ENCODE measurements at places on chromosomes 11 and 22.

DNA sequence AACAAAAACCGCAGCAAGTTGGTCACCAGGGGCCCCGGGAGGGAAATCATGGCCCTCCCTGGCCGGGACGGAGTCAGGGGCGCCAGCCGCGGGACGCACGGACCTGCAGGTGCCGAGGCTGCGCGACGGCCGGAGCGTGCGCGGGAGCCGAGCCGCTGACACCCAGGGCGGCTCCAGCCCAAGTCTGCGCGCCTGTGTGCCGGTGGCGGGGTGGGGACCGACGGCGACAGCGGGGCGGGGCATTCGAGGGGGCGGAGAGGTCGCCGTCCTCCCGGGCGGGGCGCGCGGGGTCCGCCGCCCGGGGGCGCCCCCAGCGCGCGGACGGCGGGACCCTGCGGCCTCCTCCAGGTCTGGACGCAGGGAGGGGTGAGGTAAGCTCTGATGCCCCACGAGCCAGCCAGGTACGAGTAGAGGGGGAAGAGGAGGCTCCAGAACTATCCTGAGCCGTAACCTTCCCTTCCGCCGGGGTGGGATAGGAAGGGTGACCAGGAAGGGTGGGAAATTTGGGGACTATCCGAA, at the start of gene ESAM:
Gene ESAM, minus strand, starts transcription at position 186 of the 519 bp plus-strand sequence. Its CDS starts 136 bp downstream, at position 50.
- DNase-seq = no peak

DNA sequence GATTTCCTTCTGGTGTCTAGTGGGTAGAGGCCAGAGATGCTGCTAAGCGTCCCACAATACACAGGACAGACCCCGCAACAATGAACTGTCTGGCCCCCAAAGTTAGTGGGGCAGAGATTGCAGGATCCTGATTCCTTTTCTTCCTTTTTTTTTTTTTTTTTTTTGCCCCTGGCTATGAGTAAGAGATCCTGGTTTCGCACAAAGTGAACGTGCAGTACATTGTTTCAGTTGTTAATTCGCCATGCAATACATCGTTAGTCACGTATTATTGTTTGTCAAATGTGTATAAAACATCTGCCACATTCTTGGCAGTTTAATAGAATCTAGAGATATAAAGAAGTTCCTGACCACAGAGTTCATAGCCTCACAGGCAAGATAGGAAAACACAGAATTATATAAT, 20.2 kb downstream of the ST3GAL4 start:
- no peak for DNase-seq

DNA sequence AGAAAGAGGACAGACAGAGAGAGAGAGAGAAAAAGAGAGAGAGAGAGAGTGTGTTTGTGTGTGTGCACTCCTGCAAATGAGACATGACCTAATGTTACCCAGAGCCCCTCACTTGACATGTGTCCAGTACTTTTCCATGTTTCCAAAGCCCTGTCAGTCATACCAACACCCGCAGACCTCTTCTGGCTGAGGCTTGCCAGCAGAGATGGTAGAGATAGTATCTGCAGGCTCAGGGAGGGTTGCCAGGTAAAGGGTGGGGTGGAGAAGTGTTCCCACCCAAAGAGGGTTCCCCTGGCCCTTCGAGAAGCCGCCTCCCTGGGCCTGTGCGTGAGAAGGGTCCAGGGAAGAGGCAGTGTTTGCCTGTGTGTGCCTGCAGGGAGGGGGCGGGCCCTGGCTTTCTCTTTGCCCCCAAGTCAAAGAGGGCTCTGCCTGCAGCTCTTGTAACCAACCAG, 40.7 kb downstream of the POU2F3 start:
- no peak for DNase-seq

DNA sequence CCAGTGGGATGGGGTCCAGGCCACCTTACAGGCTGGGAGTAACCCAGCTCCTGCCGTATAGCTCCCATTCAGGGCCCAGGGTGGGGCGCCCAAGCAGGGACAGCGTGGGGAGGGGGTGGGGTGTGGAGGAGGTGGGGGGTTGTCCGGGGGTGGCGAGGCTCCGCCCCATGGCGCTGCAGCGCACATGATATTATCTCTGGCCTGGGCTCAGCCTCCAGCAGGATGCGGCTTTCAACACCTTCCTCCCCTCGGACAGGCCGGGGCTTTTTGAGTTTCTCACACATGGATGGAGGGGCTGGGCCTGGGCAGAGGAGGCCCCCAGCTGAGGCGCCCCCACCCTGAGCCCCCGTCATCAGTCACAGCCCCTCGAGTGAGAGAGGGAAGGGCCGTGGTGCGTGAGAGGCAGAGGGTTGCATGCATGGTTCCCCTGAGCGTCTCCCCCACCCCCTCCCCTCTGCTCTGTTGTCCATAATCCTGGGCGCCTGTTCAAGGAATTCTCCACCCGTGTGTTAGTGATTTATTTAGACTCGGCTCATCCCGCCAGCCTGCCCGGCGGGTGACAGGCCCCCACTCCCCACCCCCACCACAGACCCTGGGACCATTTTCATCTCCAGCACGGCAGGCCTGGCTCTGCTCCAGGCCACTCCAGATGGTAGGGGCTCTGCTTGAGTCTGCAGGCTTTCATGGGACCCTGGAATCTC, 44.9 kb downstream of the WNT11 start:
- DNase-seq = no peak
